NCI-H1436 (cell line): ENCODE measurements at places on chromosomes 2 and 18.

DNA sequence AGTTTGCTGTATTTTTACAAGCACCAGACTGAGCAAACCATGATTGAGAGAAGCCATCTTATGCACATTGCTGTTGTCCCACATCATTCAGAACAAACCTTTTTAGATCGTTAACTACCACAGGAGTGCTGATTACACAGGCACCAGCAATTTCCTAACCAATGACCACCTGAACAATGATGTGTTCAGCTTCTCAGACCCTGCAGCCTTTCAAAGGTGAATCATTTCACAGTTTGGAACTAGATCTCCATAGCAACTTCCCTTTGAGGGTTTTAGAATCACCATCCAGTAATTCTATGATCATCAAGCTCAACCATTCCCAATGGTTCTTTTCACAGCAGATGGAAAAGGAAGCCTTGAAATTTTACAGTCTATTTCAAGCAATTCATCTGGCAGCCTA, 71.4 kb downstream of the OLA1 start:
- peak; percentile 37 for DNase-seq

- DNase-seq = peak; percentile 65
These were observed 487.2 kb upstream of the GCFC2 start for GRCh38 chr2:76197842-76198448.

DNA sequence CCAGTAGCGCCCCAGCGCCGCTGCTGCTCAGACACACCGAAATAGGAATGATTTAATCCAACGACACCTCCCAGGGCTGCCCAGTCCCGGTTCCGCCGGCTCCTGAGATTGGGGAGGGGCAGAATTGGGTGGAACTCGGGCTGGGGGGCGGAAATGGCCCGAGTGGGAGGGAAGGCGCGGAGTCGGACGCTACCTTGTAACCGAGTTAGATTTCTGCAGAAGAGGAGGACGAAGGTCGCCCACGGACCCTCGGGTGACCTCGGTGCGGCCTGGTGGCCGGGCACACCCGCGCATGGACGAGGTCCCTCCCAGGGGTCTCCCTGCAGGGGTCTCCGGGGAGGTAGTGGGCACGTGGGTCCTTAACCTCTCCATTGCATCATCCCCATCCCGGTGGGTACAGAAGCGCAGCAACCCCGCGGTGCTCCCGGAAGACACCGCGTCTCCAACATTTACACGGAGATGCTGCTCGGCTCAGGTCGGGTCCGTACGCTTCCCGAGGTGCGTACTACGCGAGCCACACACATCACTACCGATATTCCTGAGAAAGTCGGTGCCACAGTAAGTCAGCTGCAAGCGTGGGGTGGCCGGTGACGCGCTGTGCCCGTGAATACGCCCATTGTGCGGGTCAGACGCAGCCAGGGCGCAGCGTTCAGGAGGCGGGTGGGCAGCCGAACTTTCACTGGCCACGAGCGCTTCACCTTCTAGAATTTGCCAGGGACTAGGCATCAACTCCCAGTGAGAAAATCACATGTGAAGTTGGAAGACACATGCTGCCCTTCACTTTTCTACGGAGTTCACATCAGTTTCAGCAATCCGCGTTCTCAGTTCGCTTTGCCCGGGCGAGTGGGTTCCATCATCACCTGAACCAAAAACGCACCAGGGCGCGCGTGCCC, 3.0 kb downstream of the ZNF516 start:
- DNase-seq = no peak

DNA sequence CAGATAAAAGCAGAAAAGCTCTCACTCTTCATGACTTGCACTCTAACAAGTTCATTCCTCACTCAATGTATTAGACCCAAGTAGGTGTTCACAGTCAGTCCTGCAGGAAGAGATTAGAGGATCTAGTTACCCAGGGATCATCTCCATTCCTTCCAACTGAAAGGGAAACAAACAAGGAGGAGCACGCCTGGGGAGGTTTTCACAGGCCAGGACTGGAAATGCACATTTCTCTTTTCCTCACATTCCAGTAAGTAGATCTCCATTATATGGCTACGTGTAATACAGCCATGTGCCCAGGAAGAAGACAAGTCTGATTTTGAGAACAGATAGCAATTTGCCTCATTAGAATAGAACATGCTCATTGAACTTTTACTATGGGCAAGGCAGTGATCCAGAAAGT, 1132.2 kb upstream of the FAM98A start:
- DNase-seq = no peak

GRCh38 chr2:164224007-164224406, 397.3 kb downstream of the GRB14 start:
- no peak for DNase-seq

- DNase-seq = no peak
These were observed 26.6 kb upstream of the PLB1 start for GRCh38 chr2:28469304-28469703.

DNA sequence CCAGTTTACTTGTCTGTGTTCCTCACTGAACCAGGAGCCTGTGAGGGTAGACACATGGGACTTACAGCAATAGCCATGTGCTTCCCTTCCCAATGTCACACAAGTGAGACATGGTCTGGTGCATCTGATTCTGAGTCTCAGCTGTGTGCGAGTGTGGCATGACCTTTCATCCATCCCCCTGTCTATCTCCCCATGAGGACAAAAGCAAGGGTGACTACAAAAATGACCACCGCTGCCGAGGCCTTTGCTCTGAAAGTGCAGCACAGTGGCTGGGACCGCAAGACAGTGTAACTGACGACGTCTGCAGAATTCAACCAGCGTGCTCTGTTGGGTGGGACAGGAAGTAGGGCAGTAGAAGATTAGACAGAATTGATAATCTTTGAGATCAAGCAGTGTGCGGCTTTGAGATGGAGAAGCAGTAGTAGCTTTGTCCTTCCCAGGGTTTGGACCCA, 50.5 kb downstream of the RAB31 start:
- DNase-seq = no peak

DNA sequence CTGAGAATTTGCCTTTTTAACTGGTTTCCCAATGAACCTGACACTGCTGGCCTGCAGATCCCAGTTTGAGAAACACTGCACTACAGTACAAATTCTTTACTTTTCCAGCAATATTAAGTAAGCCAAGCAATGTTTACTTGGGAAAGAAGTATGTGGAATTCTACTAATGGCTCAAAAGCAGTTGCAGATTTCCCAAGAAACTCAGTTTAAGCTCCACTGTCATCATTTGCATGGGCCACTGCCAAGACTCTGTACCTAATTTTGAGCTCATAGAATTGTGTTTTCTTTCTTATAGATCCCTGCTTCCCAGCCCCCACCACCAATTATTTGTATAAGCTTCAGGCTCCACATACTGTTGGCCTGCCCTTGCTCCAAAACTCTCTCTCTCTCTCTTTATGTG, 676.1 kb downstream of the RNF144A start:
- DNase-seq = no peak

DNA sequence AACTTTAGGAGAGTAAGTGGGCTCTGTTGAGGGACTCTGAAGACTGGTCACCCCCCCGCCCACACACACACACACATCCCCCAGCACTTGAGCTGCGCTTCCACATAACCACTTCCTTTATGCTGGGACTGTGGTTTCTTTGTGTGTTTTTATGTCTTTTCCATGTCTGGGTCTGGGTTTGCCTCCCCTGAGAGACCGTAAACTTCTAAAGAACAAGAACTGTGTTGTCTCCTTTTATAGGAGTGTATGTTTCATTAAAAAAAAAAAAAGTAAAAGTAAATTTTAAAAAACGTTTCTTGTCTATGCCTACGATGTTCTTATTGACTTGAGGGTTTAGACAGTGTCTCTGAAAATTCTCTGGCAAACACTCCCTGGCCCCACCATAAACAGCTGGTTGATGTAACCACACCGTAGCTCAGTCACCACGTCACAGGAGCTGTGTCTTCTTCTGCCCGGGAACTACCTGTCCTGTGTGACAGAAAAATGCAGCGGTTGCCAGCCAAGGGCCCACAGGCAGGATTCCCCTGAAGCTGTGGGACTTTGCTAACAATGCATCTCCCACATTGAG, 68.0 kb downstream of the KLHL29 start:
- no peak for DNase-seq

DNA sequence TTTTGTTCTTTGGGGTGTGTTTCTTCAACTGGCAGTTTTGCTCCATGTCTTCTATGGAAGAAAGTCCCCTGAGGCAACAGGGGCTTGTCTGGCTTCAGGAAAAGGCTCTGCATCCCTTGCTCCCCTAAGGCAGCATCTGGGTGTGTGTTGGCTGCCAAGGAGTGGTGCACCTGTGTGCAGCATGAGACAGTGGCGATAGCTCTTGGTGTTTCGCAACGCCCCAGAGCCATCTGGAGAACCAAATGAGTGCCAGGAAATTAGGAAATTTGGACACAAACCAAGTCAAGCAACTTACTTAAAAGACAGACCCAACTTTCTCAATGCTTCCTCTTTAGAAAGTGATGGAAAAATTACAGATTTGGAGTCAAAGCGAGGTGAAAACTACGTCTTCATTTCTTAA, 1044.4 kb upstream of the CNTNAP5 start:
- DNase-seq = no peak

GRCh38 chr2:190722061-190722759, 73.3 kb downstream of the NAB1 start:
- no peak for DNase-seq

DNA sequence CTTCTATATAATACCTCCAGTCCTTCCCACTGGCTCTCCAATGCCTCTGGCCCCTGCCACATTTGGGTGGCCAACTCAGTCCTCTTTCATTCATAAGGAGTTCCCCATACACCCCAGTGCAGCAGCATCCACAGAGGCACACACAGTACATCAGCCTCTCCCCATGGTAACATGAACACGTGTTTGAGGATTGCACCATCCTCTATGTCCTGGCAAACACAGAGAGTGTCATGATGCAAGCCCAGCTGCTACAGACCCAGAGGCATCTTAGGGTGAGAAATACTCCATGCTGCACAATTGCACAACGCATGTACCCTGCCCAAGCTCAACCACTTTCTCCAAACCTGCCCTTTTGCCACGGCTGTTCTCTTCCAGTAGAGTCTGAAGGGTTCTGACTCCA, 11.5 kb downstream of the IGFBP5 start:
- no peak for DNase-seq

- DNase-seq = no peak
These were observed 99.6 kb downstream of the METTL8 start for GRCh38 chr2:171334171-171334570.

DNA sequence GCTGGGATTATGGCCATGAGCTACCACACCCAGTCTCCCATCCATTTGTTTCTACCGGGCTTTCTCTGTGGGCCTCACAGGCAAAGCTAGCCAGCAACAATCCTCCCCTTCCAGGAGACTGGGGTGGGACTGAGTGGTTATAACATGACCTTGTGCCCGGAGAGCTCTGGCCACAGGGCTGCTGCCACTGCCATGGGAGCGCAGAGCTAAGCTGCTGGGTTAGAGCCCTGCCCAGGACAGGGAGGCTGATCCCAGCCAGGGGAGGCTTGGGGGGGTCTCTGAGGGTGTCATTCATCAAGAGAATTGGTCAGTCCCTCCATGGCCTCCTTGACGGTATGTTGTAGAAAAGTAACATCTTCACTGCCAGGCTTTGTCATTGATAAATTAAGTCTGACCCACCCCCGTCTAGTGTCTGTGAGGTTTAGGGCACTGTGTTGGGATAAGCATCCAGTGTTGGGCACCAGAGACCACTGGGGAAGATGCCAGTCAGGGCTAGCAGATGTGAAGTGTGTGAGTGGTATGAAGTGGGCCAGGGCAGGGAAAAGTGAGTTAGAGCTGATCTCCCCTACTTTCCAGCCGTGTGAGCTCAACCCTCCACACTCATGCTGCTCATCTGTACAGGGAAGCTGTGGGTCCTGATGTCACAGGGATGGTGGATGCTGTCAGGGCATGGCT, 368.4 kb upstream of the HS6ST1 start:
- DNase-seq = no peak

- no peak for DNase-seq
These were observed 143.3 kb downstream of the HDAC4 start for GRCh38 chr2:239257511-239257937.

- DNase-seq = no peak
These were observed 361.7 kb upstream of the ACVR2A start for GRCh38 chr2:147482916-147483669.

DNA sequence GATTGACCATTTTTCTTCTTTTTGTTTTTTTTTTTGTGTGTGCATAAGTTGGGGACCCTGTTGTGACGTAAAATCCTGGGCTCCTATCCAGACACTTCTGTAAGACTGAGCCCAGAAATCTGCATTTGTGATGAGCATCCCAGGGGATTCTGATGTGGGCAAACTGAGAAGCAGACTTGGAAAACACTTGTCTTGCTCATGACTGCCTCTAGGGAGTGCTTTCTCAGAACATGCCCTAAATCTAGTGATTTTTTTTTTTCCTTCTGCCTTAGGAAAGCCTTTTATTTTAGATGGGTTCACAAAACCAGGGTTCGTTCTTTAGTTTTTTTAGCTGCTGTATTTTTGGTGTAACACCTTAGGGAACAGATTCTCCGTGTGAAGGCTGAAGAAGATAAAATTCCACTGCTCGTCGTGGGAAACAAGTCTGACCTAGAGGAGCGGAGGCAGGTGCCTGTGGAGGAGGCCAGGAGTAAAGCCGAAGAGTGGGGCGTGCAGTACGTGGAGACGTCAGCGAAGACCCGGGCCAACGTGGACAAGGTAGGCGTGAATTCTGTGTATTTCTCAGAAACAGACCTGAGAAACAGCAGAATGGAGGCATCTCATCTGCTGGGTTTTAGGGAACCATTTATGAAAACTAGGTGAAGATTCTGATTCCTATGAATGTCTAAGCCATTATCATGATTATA, 36.7 kb downstream of the RALB start:
- DNase-seq = no peak

DNA sequence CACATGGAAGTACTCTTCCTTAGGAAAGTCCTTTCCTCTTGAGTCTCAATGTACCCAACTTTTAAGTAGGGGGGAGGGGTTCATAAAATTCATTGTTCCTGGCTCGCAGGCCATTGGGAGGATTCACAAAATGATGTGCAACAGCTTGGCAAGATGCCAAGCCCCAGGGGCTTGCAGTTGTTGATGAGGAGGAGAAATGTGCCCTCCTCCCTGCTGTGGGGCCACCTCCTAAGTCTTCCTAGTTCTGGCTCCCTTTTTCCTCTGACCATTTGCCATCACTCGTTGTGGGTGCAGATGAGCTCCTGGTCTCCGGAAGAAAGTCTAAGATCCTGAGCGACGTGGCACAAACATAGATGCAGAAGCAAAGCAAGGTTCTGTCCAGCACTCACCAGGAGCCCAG, 435.4 kb downstream of the EIPR1 start:
- DNase-seq = no peak

DNA sequence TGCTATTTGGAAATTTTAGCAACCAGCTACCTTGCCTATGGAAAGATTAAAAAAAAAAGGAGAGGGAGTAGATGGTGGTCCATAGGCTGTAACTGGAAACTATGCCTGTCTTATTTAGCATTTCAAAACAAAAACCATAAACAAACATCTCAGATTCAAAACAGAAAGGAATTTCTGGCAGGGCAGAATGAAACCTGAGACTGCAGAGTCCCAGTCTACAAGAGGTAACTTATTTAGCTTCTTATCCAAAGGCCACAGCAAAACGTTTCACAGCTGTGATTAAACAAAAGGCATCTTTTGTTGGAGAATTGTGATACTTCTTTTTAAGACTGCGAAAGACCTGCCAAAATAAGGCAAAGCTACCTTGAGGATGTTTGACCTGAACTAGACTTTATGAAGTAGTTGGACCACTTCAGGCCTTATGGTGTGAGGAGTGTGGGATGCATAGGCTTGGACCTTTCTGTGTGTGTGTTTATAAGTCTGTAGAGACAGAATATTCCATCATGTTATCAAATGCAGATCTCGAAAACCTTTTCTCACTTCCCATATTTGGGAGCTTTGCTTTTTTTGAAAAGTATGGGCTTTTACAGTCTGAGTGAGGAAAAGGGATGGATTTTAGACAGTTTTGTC, 11.0 kb downstream of the CRIM1 start:
- DNase-seq = no peak

- no peak for DNase-seq
These were observed 8.1 kb upstream of the MTERF4 start for GRCh38 chr2:241110089-241110606.

- no peak for DNase-seq
These were observed 36.6 kb upstream of the METAP1D start for GRCh38 chr2:171963198-171963597.
